ENCODE measurements at places on chromosomes 11 and 22.

DNA sequence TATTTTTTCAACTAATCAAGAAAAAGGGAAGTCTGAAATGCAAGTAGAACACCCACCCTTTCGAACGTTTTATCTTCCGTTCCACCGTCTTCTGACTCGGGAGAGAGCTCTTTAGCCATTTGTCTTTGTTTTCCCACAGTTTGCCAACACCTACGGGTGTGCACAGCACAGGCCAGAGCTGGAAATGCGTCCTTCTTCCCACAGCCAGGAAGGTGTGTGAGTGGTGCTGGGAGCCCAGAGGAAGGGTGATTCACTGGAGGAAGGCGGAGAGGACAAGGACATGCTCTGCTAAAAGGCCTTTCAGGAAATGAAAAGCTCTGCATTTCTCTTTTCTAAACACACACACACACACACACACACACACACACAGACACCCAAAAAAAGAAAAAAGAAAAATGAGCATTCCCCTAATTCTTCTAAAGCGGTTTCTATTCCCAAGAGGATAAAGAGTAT lies 18.5 kb downstream of the ENDOD1 start:
- peak; percentile 46 for DNase-seq

DNA sequence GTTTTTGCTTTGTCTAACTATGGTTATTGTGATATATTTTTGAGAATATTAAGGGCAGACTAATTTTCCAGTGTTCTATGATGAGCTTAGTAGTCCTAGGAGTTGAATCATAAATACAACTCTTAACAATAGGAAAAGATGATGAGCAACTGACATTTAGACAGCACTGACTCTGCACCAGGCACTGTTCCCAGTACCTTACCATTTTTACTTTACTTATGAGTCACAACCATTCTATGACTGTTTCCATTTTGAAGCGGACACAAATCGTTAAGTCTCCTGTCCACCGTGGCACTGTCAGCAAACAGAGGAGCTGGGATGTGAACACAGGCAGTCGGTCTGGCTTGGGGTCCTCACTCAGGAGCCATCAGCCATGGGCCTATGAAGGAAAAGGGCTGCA lies 3.4 kb upstream of the SCGB2A2 start:
- no peak for DNase-seq

- no peak for DNase-seq
Measured at GRCh38 chr11:117647872-117648271, 149.1 kb downstream of the DSCAML1 start.

GRCh38 chr11:116162886-116163230 lies 609.9 kb downstream of the BUD13 start:
- DNase-seq, result no peak

GRCh38 chr11:110133160-110133559 lies 40.0 kb downstream of the ZC3H12C start:
- DNase-seq, result no peak

GRCh38 chr11:37727371-37727770 lies 1129.3 kb upstream of the RAG2 start:
- peak; percentile 29 for DNase-seq

- DNase-seq, result no peak
Measured at GRCh38 chr11:18088366-18088765, 17.5 kb downstream of the SAAL1 start.

DNA sequence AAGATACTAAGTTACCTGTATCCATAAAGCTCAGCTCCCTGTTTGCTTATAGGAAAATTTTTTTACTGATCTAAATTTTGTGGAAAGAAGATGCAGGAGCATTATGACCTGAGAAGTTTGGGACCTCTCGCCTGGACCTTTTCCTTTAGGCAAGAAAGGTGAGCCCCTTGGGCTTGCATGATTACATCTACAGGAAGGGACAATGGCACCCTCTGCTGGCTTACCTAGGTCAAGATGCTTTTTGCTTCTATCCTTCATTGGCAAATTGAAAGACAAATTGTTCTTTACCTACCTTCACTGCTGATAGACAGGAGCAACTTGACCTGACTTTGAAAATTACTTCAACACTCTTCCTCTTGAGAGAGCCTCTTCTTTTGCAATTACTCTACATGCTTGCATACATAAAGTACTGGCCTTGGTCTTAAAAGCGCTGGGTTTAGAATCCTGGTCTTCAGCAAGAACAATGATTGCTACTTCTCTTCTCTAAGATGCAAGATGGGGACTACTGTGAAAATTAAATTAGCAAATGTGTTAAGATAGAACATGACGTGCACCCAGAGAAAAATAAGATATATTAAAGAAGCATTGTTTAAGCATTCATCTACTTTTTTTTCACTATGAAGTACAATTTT lies 147.2 kb downstream of the TRPC6 start:
- DNase-seq, result no peak

- DNase-seq, result peak; percentile 39
Measured at GRCh38 chr11:127470306-127470884, 469.8 kb upstream of the KIRREL3 start.

- DNase-seq, result no peak
Measured at GRCh38 chr11:2750682-2751522, 51.1 kb upstream of the KCNQ1OT1 start.

DNA sequence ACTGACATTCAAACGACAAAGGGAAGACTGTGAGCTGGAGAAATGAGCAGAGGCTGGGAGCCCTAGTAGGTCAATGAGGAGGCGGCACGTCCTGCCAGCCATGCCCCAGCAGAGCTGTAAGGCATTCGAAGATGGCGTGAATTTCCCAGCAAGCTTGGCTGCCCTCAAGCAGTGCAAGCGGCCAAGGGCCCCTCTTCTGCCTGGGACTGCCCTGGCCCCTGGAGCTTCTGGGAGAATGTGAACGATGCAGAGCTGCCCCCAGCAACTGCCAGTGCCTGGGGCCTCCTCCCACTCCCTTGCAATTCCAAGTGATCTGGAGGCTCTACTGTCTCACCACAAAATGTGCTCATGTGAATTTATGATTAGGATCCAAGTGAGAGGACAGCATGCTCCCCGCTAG lies 4.3 kb downstream of the PPM1F start:
- no peak for DNase-seq

DNA sequence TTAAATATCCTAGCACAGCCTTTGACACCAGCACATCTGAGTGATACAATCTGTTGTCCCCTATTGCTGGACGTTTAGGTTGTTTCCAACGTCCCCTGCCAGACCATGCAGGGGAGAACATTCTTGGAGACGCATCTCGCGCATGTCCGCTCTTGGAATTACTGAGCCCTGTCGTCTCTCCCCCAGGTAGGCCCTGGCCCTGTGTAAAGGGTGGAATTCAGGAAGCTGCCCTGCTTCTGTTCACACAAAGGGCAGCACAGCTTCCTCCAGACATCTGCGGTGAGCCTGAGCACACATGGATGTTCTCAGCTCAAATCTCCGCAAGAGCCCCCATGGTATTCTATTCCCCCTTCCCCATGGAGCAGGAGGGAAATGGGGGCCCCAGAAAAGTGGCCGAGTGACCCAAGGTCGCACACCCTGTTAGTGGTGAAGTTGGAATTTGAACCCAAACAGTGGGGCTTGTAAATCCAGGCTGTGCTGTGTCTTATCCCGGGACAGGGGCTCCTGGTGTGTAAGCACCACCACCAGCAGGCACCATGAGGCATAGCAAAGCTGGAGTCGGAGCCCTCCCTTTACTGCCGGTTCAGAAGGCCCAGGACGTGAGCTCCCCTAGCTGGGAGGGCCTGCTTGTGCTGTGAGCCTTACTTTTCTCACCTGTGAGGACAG lies 5.0 kb upstream of the FGF19 start:
- DNase-seq, result no peak

DNA sequence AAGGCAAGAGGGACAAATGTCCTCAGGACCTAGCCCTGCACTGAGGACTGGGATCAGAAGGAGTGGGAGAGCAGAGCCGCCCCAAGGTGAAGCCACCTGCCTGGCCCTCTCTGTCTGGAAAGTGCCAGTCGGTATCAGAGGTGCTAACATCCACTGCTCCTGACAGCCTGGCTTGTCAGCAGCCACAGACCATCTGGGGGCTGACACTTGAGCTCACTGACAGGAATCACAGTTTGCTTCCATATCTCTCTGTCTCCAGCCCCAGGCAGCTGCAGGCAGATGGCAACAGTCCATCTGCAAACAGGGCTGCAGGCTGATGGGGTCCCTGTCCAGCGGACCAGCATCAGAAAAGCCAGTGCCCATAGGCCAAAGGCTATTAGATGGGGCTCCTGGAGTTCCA lies 5.5 kb downstream of the OPCML start:
- no peak for DNase-seq

DNA sequence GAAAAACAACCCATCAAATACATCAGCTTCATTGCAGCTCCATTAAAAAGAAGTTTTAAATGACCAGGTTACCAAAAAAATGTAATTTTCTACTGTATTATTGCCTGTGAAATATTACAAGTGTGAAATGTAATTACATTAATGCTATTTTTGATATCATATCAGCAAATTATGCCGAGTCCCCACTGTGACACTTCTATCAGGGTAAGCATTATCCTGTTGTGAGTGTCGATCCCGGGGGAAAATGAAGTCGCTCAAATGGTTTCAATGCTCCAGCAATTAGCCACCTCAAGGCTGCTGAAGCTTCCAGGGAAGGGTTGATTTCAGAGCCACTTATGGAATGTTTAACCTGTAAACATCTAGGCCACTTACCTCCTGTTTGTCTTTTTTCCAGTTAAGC lies 70.4 kb downstream of the RCN1 start:
- no peak for DNase-seq

GRCh38 chr11:117909611-117910382 lies 19.4 kb downstream of the TMPRSS13 start:
- DNase-seq, result no peak

- DNase-seq, result no peak
Measured at GRCh38 chr11:108034952-108035351, 26.3 kb downstream of the CUL5 start.

GRCh38 chr11:12893787-12894672 lies 115.1 kb upstream of the RASSF10 start:
- peak; percentile 27 for DNase-seq

- DNase-seq, result no peak
Measured at GRCh38 chr22:43018615-43019014, 3.7 kb upstream of the PACSIN2 start.

GRCh38 chr11:10608584-10608983 lies 40.1 kb upstream of the LYVE1 start:
- peak; percentile 84 for DNase-seq

DNA sequence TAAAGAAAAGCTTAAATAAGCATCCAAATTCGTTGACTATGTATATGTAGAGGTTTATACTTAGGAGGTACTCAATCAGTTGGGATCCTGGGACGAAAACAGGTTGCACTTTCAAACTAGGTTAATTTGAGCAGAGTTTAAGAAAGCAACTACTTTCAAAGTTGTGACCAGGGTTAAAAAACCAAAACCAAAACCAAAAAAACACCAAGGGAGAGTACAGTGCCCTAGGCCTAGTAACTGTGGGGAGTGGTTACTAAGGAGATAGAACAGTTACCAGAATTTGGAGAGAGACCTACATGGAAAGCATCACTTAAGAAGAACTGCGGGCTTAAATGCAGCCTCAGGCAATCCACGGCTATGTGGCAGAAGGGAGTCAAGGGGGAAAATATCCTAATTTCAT lies 148.3 kb downstream of the JRKL start:
- DNase-seq, result no peak
